ENCODE measurements at places on chromosomes 1 and 21. TPM values are rescaled to one million over a fixed set of nuclear protein-coding genes. Genes with fewer than 3 reads are reported as not detected.

- no peak for DNase-seq
These were observed 20.2 kb downstream of the THEM4 start for GRCh38 chr1:151888972-151889570.

DNA sequence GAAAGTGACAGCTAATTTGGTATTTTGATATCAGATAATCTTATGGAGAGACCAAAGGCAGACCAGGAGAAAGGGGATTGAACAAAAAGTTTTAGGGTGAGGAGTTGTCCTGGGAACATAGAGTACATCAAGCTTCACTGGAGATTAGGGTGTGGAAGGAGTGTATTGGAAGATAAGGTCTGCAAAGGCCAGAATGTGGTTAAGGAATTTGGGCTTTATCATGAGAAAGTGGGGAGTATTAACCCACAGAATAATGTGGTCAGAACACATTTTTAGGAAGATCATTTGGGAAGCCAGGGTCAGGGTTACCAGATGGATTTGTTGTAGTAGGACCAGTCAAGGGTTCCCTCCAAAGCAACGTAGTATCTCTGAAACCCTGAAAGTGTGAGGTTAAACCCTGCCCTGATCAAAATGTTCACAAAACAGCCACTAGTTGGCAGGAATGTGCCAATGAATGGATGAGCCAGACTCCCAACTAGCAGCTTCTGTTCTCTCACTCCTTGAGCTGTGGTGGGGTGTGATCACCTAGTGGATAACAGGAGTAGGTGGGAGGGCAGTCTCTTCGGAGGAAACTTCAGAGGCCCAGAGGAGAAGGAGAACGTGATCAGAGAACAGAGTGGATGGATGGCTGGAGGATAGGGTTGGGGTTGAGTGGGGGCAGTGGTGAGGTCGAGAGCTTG, 35.8 kb downstream of the SLC2A1 start:
- DNase-seq: no peak

DNA sequence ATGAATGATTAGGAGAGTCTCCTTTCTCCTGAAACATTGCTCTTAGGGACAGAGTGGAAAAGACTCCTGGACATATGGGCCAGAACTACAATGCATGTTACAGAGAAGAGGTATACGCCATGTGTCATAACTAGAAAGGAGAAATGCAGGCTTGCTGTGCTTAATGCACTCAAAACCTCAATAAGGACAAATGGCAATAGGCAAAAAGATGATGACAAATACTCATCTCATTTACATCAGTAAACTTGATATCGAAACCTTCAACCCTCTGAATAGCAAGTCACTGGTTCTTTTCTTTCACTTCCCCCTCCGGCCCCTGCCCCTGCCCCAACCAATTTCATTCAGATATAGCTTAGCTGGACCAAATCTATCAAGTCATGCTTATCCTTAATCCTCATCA, 1.9 kb upstream of the GPR88 start:
- no peak for DNase-seq

DNA sequence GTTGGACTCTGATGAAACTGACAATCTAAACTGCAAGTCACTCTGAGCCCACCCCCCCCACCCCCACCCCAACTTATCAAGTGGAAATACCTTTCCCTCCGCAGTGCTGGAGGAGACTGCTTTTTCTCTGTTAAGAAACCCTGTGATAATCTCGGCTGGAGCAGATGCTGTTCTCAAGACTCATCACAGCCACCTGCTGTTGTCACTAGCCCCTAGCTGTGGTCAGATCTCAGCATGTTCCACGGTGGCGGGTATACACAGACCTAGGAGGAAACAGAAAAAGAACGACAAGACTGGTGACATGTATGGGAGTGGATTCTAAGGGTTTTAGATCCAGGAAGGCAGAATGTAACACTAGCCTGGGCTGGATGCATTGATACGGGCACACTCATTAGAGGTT, 2.3 kb downstream of the ACTL8 start:
- no peak for DNase-seq

- DNase-seq: no peak
These were observed 38.7 kb downstream of the JUN start for GRCh38 chr1:58745117-58745516.

- no peak for DNase-seq
These were observed 30.6 kb downstream of the CDCP2 start for GRCh38 chr1:54122135-54122751.

- DNase-seq: no peak
These were observed 3.5 kb downstream of the PPM1J start for GRCh38 chr1:112711670-112712069.

DNA sequence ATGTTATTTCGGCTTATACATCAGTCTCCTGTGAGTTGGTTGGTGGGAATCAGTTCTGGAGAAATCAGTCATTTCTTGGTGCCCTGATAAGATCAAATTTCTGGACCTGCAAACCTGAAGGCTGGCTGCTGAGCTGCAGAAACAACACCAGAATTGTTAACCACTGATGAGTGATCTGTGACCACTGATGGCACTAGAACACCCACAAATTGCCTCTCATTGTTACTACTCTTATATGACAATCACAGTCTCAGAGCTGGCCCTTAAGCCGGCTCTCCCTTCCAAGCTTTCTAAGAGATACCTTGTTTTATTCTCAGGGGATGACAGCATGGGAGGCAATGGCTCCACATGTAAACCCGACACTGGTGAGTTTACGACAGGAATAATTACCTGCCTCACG, 1.9 kb downstream of the C1orf162 start:
- DNase-seq: no peak

- DNase-seq: no peak
These were observed 34.0 kb downstream of the EPRS1 start for GRCh38 chr1:220012259-220012658.

DNA sequence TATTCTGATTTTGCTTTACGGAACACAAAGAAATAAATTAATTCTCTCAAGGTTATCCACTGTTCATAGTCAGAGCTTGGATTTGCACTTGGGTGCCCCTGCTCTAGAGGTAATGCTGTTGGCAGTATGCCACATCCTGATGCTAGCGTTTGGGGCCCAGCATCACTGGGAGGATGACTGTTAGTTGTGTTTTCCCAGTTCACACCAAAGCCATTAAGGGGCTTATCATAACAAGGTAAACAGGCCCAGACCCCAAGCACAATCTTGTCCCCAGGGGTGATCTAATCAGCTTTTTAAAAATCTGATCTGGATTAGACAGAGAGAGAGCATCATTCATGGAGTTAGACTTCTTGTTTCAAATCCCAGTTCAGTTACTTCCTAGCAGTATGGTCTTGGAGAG, 60.2 kb upstream of the PBX1 start:
- DNase-seq: no peak

DNA sequence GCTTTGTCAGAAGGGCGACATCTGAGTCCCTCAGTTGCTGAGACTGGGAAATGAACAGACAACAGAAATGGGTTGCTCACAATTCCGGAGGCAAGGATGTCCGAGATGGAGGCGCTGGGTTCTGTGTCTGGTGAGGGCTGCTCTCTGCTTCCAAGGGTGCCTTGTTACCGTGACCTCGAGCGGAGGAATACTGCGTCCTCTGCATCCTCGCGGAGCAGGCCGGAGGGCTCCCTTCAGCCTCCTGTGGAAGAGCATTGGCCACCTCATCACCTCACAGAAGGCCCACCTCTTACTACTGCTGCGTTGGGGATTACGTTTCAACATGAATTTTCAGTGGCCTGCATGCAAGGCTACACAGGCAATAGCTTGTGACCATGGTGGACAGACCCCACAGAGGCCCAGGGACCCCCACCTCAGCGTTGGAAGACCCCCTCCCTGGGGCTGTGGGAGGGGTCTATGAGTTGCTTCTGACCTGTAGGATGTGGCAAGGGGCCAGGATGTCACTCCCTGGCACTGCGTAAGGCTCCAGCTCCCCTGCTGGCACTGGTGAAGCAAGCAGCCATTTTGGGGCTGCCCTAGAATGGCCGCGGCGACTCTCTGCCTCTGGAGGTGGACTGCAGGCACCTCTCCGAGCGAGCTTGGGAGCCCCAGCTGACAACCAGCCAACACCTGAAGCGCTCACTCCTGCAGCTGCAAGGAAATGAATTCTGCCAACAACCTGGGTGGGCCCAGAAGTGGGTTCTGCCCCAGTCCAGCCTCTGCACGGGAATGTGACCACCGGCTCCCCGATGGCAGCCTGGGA, 36.3 kb upstream of the COL6A1 start:
- no peak for DNase-seq

DNA sequence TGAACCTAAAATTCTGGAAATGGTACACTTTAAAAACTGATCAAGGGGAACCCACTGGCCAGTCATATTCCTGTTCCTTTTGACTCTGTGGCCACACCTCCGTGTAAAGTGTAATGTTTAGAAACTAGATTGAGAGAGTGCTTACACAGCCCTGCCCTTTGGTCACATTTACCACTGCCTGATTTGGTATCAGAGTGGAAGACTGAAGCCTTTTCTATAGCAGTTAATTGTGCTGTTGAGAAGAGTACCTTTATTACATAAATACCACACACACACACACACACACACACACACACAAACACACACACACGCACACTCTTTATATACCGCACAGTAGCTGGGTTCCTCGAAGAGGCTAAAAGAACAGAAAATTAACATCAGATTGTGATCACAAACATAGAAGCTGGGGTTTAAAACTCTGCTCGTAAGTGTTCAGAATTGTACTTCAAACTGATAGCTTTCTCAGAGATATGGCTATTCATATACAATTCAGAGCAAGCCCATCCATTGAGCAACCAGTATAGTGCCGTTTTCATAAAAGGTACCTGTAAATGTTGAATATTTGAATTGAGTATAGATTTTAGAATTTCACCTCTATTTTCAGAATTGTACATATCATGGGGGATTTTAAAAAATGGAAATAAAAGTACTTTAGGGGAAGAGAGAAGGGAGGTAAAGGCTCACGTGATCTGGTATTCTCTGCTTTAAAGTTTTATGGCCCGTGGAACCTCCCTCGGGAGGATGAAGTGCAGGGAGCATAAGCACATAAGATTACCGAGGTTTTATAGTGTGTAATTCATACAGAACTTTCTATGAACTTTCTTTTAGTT, 37.5 kb downstream of the CAMTA1 start:
- no peak for DNase-seq

DNA sequence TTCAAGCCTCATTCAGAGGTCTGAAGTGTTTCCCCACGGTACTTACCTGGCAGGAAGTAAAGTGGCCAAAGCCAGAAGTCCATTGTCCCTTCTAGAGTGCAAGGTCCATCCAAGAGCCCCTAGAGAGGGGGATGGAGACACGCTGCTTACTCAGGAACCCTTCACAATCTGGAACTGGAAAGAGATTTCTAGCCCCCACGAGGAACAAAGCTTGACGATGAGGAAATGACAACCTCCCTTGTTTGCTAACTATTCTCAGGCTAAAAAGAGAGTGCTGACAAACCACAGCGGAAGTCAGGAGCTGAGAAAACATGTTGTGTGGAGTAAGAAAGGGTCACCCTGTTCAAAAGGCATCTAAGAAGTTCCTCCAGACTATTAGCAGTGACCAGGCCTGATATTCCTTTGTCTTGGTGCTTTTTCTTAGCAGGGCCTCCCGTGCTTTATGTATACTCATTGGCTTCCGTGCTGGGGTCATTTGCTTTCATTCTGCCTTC, at the start of gene FCMR:
TSS of gene FCMR (minus strand) at position 170 of the 494 bp plus-strand sequence. CDS start at position 83, 87 bp downstream.
- DNase-seq: peak; percentile 19

DNA sequence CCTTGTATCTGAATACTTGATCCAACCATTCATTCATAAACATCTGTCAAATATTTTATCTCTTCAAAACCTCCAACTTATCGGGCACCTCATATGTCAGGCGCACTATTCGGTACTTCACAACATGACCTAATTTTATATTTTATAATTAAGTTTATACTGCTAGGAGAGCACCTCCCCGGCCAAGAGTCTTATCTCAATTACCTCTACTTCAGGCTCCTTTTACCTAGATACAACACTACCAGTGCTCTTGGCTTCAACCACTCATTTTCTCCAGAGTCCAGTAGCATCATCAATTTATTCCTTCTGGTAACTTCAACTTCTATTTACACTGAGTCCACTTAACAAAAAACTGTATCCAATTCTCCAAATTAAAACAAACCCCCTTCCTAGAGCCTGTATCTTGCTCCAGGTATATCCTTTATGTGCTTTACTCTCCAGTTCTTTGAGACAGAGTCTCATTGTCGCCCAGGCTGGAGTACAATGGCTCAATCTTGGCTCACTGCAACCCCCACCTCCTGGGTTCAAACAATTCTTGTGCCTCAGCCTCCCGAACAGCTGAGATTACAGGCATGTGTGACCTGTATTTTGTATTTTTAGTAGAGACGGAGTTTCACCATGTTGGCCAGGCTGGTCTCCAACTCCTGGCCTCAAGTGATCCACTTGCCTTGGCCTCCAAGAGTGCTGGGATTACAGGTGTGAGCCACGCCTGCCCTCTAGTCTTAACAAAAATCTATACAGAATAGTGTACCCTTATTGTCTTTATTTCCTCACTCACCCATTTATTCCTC, 18.8 kb downstream of the GPBP1L1 start:
- DNase-seq: no peak

- no peak for DNase-seq
These were observed 98.0 kb downstream of the TGFBR3 start for GRCh38 chr1:91787919-91788318.

DNA sequence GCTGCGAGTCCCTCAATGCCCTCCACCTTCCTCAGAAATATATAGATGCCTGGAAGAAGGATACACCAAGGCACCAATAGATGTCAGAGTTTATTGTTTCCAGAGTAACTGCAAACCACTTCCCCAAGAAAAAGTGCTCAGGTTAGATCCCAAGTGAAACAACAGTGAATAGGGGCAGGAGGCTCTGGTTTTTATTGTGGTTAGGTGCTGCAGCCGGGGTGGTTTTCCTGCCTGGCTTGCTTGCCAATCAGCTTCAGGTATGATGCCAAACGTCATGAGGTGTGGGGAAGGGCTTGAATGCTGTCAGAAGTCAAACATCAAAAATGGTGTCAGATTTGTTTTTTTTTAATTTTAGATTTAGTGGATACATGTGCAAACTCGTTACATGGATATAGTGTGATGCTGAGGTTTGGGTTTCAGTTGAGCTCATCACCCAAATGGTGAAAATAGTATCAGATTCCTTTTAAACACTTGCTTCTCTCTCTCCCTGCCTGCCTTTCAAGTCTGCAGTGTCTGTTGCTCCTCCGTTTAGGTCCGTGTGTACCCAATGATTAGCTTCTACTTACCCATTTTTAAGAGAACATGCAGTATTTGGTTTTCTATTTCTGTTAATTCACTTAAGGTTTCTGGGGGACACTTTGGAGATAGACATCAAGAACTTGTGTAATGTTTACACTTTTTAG, 1317.0 kb downstream of the MRPL39 start:
- DNase-seq: no peak

- no peak for DNase-seq
These were observed 64.7 kb downstream of the PRRC2C start for GRCh38 chr1:171550050-171550449.

Gene DMBX1
- not detected for total RNA-seq

Gene FCRL5
- total RNA-seq: 0.05 TPM

Gene PIAS3
- 14.9 TPM for total RNA-seq
